ENCODE measurements at places on chromosomes 16 and 17. TPM values are rescaled to one million over a fixed set of nuclear protein-coding genes. Genes with fewer than 3 reads are reported as not detected.

DNA sequence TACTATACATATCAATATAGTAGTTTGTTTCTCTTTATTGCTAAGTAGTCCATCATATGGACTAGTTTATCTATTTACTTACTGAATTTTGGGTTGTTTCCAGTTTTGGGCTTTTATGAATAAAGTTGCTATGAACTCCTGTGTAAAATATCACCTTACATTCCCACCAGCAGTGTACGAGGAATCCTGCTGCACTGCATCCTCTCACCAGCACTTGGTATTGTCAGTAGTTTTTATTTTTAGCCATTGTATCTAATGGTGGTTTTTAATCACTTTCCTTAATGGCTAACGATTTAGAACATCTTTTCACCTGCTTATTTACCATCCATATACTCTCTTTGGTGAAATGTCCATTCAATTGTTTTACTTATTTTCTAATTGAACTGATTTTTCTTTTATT is 24.0 kb downstream of the CDC27 start:
- H3K4me3 ChIP-seq = no peak overlapping the region
- H3K36me3 ChIP-seq = peaks cover 59% of the 10 kb centered on the region
- H3K27ac ChIP-seq = no peak overlapping the region
- H3K27me3 ChIP-seq = no peaks in the 10 kb centered on the region

GRCh38 chr16:79947771-79948170 is 347.2 kb upstream of the MAF start:
- DNase-seq = no peak
- H3K36me3 ChIP-seq = no peaks in the 10 kb centered on the region
- H3K27me3 ChIP-seq = no peaks in the 10 kb centered on the region
- no peaks in the 10 kb centered on the region for H3K4me1 ChIP-seq
- H3K4me3 ChIP-seq = no peak overlapping the region
- no peak overlapping the region for H3K27ac ChIP-seq

DNA sequence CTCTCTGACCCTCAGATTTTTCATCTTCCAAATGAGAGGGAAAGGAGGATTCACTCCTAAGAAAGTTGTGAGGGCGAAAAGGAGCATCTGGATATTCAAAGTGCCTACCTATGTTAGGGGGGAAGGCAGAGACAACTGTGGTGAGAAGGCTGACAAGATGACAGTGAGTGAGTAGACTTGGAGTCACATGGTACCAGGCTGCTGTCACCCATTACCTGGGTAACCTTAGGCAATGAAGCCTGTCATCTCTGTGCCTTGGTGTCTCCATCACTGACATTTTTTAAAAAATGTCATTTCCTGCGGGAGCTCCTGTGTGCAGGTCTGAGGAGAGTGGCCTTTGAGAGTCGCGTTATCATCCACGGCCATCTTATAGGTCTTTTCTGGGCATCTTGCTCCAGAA is 124.0 kb downstream of the MAF start:
- H3K4me1 ChIP-seq = no peaks in the 10 kb centered on the region
- H3K27me3 ChIP-seq = no peaks in the 10 kb centered on the region
- H3K36me3 ChIP-seq = no peaks in the 10 kb centered on the region
- no peak overlapping the region for H3K4me3 ChIP-seq
- no peak for DNase-seq

DNA sequence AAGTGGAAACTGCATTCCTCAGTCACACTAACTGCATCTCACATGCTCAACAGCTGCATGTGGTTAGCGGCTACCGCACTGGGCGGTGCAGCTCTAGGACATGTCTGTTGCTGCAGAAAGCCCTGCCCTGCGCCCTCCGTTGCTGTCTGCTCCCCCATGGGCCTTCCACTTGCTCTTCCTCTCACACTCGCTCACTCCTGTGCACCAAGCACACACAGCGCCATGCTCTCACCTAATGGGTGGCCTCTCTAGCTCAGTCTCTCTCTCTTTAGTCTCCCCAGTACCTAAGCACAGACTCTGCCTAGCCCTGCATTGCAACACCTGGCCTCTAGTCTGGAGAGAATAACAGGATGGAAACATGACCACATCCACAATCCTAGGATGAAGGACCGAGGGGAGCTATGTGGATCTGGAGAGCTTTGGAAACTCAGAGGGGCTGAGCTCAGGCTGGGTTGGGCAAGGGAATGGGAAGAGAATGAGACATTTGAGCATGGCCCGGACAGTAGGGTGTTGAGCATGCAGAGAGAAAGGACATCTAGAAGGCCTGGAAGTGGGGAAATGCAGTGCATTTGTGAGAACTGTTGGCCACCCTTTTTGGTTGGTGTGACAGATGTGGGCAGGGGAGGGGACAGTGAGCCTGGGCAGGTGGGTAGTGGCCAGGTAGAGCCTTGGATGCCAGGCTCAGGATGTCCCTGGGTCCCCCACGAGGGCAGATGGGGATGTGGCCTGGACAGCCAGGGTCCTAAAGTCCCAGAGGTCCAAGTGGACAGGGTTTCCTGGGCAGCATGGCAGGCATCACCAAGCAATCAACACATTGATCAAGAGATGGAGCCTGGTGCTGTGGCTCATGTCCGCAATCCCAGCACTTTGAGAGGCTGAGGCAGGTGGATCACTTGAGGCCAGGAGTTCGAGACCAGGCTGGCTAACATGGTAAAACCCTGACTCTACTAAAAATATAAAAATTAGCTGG is 16.1 kb downstream of the SGCA start:
- H3K4me1 ChIP-seq = peaks cover 18% of the 10 kb centered on the region
- H3K4me3 ChIP-seq = no peak overlapping the region
- peaks cover 4% of the 10 kb centered on the region for H3K36me3 ChIP-seq
- H3K27ac ChIP-seq = no peak overlapping the region

GRCh38 chr16:9258423-9259051 is 167.1 kb downstream of the HAPSTR1 start:
- H3K36me3 ChIP-seq = no peaks in the 10 kb centered on the region
- peaks cover 6% of the 10 kb centered on the region for H3K27me3 ChIP-seq
- H3K27ac ChIP-seq = no peak overlapping the region
- H3K4me1 ChIP-seq = no peaks in the 10 kb centered on the region
- H3K4me3 ChIP-seq = no peak overlapping the region

DNA sequence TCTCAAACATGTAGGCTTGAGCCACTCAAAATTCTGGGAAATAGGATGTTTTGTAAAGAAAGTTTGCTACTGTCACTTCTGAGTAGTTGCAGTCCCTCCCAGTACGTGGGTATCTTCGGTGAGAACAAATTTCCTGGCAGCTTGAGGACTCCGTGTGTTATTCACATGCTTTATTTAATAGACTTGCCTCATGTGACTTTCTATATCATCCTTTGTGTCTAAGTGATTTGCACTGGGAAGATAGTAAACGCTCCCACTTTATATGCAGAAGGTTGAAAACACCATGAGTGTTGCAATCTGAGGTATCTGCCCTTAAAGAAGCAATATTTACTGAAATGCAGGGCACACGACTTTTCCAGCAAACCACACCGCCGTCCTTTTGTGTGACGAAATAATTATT is 643.7 kb downstream of the MAF start:
- no peaks in the 10 kb centered on the region for H3K4me1 ChIP-seq
- no peak overlapping the region for H3K4me3 ChIP-seq
- H3K27me3 ChIP-seq = no peaks in the 10 kb centered on the region
- H3K27ac ChIP-seq = no peak overlapping the region

- peak; percentile 92 for DNase-seq
- no peaks in the 10 kb centered on the region for H3K27me3 ChIP-seq
- H3K4me3 ChIP-seq = no peak overlapping the region
- peak overlapping the region; percentile 18 for H3K27ac ChIP-seq
- H3K4me1 ChIP-seq = peaks cover 39% of the 10 kb centered on the region
These were observed 37.7 kb downstream of the USP32 start for GRCh38 chr17:60354223-60354622.

GRCh38 chr16:48155926-48156789 is at the start of gene ABCC12:
TSS of gene ABCC12 (minus strand) at chr16:48155993. CDS start at chr16:48146424, 9,569 bp downstream.
- H3K4me1 ChIP-seq = peaks cover 25% of the 10 kb centered on the region
- H3K4me3 ChIP-seq = no peak within 1 kb of the TSS
- no peak for DNase-seq
- peak within 1 kb of the TSS; percentile 74 for H3K27ac ChIP-seq
- H3K27me3 ChIP-seq = no peaks in the 10 kb centered on the region

DNA sequence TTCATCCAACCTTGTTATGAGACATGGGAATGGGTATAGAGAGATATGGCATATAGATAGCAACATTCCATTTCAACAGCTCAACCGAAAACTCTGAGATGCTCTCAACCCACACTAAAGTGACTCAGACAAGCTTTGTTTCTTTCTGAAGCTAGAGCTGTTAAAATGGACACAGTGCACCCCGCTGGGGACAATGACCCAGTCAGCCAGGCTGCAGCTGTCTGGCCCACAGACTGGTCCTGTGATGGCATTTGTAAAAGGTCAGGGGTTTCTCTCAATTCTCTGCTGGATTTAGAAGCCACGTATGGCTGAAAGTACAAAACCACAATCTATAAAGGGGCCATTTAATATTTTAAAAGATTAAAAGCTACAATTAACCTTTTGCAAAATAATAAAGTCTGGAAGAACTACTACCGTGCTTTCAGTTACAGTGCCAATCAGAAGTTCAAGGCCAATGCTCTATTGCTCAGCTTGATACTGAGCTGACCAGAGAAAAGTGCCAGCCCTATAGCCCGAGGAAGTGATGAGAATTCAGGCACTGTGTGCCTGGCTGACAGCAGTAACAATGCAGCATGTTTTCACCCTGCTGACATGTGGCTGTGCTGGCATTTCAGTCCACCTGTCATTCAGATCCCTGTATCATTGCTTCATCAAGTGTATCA is 60.2 kb downstream of the TEX2 start:
- no peaks in the 10 kb centered on the region for H3K27me3 ChIP-seq
- no peaks in the 10 kb centered on the region for H3K36me3 ChIP-seq
- H3K4me3 ChIP-seq = no peak overlapping the region
- H3K27ac ChIP-seq = 0 out of 2 replicates have a peak overlapping the region, but pooled peaks have one; percentile 7
- peaks cover 16% of the 10 kb centered on the region for H3K4me1 ChIP-seq
- peak; percentile 86 for DNase-seq

The TEX2 gene
- total RNA-seq = 44.2 TPM

The TP53TG3B gene
- not detected for total RNA-seq

The SLC52A1 gene
- not detected for total RNA-seq

The CHST5 gene
- 0.29 TPM for total RNA-seq

The GAN gene
- total RNA-seq = 5.8 TPM
